ENCODE measurements at places on chromosomes 5 and 9. TPM values are rescaled to one million over a fixed set of nuclear protein-coding genes. Genes with fewer than 3 reads are reported as not detected.

DNA sequence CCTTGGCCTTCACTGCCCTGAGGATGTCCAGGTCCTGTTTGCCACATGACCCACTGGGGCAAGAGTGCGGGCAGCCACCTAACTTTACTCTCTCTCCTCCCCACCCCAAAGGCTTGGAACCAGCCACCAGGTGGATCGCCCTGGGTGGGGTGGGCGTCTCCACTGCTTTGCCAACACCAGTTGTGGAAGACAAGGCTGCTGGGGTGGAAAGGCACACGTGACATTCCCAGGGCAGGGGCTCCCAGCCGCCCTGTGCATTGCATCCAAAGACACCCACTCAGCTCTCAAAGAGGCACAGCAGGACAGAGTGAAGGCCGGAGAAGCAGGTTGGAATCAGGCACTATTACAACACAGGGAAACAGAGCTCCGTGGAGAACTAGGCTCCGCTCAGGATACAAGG lies 162.2 kb downstream of the OLFM1 start:
- H3K27me3 ChIP-seq, result peaks cover 13% of the 10 kb centered on the region
- no peak overlapping the region for H3K4me3 ChIP-seq
- H3K27ac ChIP-seq, result no peak overlapping the region
- H3K36me3 ChIP-seq, result no peaks in the 10 kb centered on the region

DNA sequence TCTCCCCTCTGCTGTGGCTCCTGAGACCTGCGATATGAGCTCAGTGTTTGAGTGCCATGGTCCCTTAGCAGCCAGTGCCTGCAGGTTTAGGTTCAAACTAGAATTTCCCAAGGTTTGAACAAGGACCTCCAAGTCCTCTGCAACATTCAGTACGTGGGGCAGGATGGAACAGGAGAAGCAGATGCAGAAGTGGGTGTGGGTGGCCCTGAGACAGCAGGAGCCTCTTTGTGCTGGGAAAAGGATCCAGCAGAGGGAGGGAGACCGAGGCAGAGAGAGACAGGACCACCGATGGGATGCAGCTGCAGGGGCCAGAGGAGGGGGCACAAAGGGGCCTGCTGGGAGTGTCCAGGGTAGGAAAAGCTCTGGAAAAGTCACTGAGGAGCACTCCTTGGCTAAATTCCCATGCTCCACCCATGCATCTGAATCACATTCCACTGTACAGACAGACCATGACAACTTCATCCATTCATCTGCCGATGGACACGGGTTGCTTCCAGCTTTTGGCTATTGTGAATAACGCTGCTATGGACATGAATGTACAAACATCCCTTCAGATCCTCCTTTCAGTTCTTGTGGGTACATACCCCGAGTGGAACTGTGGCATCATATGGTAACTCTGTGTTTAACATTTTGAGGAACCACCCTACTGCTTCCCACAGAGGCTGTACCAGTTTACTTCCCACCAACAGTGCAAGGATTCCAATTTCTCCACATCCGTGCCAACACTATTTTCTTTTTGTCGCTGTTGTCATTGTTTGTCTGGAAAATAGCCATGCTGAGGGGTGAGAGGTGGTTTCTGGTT lies 26.7 kb upstream of the SUSD3 start:
- peaks cover 16% of the 10 kb centered on the region for H3K36me3 ChIP-seq
- no peak for DNase-seq
- peak overlapping the region; percentile 29 for H3K27ac ChIP-seq
- no peak overlapping the region for H3K4me3 ChIP-seq

The TMEM174 gene
- not detected for total RNA-seq

The TTC39B gene
- 16.2 TPM for total RNA-seq
